ENCODE measurements at places on chromosomes 7 and 10.

- no peak for DNase-seq
Measured at GRCh38 chr7:144513334-144513733, 109.8 kb upstream of the NOBOX start.

DNA sequence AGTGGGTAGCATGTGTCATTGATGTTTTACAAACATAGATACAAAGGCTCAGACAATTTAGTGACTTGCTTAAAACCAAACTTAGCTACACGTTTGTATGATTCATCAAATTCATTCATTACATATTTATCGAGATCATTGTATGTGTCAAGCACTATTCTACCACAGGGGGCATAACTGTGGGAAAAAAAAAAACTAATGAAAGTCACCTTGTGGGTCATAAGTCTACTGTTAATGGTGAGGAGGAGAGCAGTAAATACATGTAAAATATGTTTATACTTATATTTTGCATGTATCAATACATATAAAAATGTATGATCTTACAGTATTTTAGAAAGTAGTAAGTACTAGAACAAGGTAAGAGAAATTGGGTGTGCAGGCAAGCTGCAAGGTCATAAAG, 933.8 kb downstream of the IPMK start:
- no peak for DNase-seq

DNA sequence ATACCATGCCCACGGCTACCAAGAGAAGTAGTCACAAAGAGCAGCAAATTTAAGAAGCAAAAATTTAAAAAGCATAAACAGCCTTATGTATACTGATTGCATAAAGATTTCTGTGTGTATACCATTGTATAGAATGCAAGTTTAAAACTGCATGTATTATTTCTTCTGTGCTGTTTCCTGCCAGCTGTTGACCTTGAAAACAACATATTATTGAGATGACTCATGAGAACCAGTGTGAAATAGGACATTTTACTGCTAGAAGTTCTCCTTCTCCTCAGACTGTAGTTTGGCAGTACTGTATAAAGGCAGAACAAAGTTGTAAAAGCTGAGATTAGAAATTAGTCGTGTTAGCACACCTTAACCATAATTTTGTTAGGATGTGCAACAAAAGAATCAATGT, 42.3 kb upstream of the SGCE start:
- no peak for DNase-seq

- no peak for DNase-seq
Measured at GRCh38 chr10:128419466-128420019, 293.3 kb upstream of the MKI67 start.

DNA sequence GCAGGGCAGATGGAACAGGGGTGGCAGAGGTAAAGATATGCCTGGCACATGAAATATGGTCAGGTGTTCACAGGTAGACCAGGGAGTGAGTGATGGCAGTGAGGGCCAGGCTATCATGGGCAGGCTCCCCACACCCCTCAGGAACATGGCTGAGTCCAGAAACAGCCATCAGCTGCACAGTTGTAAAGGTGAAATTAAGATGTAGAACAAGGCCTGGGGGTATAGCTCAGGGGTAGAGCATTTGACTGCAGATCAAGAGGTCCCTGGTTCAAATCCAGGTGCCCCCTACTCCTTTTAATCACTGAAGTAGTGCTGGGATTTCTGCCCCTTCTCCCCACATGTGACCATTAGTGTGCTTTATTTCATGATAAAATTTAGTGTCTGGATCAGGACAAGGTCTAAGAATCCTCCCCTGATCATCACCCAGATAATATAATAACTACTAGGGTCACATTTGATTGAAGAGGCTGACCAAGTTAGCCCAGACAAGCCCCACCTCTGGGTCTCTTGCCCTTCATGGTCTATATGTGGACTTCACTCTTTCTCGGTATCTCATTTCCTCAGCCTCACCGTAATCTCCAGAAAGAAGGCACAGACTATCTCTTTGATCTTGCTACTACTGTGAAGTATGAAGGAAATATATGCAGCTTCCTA, 69.0 kb downstream of the ZNF783 start:
- no peak for DNase-seq

DNA sequence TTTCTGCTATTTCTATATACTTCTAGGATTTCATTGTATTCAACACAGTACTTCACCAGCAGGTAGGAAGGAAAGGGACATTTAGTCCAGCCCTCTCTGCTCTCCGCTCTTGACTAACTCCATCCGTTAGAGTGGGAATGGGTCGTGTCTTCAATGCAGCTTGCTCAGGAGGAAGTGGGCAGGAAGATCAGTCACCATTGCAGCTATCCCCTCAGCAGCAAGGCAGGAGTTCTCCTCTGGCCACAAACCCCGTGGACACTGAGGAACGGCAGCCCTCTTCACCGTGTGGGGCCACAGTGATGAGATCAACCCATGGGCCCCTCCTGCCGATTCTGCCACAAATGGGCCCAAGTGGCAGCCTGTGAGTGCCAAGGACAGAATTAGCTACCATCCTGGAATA, 30.2 kb upstream of the IKZF1 start:
- DNase-seq: no peak

- no peak for DNase-seq
Measured at GRCh38 chr7:128139406-128139805, 101.7 kb upstream of the LEP start.

GRCh38 chr10:35705671-35706070, 63.6 kb upstream of the FZD8 start:
- no peak for DNase-seq

- no peak for DNase-seq
Measured at GRCh38 chr7:34042406-34042805, 137.1 kb downstream of the BMPER start.

DNA sequence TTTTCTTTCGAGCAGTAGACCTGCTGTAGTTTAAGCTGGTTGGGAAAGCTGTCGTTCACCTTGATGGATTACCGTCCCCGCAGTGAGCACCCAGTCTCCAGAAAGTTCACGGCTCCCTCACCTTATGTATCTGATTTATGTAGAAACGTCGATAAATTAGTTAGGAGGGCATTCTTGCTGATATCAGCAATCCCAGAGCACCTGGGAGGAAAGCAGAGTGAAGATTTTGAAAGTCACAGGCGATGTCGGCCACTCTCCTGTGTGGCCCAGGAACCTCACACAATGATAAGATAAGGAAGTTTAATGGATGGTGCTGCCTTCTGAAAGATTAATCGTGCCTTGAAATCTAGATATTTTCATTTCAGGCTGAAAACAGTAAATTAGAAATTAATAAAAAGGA, 336.8 kb downstream of the DPP6 start:
- no peak for DNase-seq

- no peak for DNase-seq
Measured at GRCh38 chr10:112229096-112229495, 45.5 kb upstream of the GPAM start.

DNA sequence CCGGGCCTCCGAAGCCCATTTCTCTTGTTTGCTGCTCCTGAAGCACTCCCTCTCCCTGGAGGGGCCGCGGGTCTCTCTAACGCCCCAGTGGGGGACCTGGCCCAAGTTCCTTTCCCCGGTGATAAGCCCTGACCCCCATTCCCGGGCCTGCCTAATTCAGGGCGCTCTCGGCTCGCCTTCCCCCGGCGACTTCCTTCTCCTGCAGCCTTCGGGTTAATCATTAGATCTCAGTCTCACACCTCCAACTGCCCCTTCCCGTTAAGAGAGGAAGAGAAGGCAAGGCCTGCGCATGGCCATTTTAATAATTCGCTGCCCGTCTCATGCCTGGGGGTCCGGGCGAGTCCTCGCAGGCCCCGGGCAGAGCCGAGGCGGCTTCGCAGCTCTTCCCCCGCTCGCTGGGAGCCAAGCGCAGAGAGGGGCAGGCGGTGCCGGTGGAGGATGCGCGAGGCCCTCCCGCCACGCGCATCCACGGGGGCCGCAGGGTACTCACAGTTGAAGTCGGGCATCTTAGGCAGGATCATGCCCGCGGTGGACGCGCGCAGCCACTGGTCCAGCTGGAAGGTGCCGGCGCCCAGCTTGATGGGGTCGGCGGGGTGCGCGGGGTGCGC, 1.2 kb downstream of the MNX1 start:
- no peak for DNase-seq

GRCh38 chr10:61869774-61870525, 31.5 kb upstream of the ARID5B start:
- DNase-seq: no peak

- no peak for DNase-seq
Measured at GRCh38 chr7:90877201-90877600, 281.1 kb downstream of the CDK14 start.

GRCh38 chr7:89943525-89944050, 210.7 kb upstream of the STEAP1 start:
- DNase-seq: no peak

DNA sequence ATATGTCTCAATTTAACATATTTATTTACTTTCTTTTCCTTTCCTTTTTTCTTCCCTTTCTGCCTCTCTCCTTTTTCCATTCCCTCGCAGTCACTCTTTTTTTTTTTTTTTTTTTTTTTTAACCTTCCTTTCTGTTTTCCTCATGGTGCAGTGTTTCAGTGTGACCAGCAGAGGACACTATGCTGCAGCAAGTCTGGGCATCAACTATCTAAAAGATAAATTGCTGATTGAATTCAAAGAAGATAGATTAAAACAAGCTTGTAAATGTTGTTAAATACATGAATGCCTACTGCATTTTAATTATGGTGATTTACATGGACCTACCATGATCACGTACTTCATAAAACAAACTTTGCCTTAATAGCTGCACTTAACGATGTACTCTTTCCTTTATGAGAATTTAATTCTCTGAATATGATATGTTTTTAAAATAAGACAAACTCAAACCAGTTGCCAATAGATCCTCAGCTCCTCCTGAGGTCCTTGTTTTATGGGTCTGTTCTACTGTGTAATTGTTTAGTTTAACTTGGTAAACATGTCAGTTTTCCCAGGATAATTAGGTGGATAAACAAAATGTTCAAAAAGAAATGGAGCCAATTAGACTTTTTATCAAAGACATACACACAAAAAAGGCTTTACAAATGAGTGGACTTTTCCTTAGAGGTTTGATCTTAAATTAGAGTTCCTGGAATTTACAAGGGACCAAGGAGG, 101.0 kb upstream of the AGR3 start:
- DNase-seq: peak; percentile 15

DNA sequence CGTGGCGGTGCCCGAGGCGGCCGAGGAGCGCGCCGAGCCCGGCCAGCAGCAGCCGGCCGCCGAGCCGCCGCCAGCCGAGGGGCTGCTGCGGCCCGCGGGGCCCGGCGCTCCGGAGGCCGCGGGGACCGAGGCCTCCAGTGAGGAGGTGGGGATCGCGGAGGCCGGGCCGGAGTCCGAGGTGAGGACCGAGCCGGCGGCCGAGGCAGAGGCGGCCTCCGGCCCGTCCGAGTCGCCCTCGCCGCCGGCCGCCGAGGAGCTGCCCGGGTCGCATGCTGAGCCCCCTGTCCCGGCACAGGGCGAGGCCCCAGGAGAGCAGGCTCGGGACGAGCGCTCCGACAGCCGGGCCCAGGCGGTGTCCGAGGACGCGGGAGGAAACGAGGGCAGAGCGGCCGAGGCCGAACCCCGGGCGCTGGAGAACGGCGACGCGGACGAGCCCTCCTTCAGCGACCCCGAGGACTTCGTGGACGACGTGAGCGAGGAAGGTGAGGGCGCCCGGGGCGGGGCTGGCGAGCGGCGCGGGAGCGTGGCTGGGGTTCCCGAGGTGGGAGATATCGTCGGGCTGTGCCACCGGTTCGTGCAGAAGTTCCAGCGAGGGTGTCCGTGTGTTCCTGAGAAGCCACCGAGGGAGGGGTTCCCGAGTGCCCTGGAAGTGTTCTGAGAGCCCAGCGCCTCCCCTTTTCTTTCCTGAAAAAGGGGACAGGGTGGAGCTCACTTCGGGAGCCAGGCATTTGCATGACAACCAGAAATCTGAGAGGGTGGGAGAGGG, 495 bp downstream of the EIF3B start:
- DNase-seq: no peak

DNA sequence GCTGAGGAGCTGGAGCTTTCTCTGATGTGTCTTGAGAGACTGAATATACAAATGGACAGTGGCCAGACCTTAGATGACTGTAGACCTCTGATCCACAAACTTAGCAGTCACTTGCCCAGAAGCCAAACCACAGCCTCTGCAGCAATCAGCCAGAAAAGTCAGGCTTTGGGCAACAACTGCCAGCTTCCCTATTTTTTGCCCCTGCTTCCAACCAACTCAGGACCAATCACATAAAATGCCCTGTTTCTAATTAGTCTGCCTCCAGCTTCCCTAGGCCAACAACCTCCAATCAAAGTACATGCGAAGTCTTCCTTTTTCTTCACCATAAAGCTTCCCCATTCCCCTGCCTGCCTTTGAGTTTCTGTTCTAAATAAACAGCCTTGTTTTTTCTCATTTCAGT, 37.8 kb upstream of the CACUL1 start:
- peak; percentile 63 for DNase-seq

DNA sequence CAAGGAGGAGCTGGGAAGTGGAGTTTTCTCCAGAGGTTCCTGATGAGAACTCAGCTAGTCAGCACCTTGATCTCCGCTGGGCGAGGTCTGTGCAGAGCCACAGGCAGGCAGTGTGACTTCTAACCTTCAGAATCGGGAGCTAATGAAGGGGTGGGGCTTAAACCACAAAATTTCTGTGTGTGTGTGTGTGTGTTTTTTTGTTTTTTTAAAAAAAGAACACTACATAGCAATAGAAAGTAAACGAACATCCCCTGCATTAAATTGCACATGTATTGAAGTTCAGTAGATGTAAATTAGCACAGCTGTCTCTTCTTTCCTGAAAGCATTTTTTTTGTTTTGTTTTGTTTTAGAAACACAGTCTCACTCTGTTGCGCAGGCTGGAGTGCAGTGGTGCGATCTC, 46.2 kb downstream of the RBM17 start:
- no peak for DNase-seq

DNA sequence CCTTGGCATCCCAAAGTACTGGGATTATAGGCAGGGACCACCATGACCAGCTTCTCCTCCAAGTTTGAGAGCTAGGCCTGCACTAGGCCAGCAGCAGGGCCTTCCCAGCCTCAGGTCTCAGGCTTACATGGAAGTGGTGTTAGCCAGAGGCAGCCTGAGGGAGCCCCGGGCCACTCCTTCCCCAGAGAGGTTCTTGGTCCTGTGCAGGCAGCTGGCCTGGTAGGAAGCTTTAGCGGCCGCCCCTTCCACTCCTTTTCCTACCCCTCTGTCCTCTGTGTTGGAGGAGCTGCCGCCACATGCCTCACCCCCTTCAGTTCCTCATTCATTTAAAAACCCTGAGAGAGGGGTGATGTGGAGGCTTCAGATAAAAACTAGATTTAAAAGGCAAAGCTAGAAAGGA, 40.3 kb downstream of the TSPAN15 start:
- no peak for DNase-seq

GRCh38 chr10:131921184-131921583, 20.4 kb downstream of the PPP2R2D start:
- no peak for DNase-seq

DNA sequence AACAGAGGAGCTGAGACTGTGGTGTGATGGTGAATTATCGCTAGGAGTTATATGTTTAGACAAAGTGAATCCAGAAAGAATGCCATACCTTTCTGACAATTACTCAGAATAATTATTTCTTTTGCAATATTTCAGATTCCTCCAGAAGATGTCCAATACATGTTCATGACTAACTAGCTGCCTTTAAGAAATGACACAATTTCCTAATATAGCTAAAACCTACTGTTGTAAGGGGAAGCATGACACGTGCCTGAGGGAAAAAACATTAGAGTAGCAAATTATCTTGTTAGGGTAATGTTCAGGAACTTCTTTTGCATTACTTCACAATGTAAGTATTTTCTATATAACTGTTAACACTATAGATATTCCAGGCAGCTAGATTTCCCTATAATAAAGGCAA, 150.3 kb downstream of the COL28A1 start:
- DNase-seq: no peak

GRCh38 chr7:76394957-76395356, 14.5 kb downstream of the SSC4D start:
- DNase-seq: no peak
